ENCODE measurements at places on chromosomes 6 and 20. TPM values are rescaled to one million over a fixed set of nuclear protein-coding genes. Genes with fewer than 3 reads are reported as not detected.
A peak's percentile ranks its signal among the peaks of the same experiment; 100 is the strongest.

PROCR gene
- total RNA-seq: 7.2 TPM

GRCh38 chr6:11885159-11885558, 106.6 kb upstream of the ADTRP start:
- H3K27me3 ChIP-seq: no peaks in the 10 kb centered on the region
- DNase-seq: no peak
- no peaks in the 10 kb centered on the region for H3K36me3 ChIP-seq
- H3K4me1 ChIP-seq: no peaks in the 10 kb centered on the region
- no peak overlapping the region for H3K27ac ChIP-seq

EMILIN3 gene
- total RNA-seq: 3.7 TPM

DNA sequence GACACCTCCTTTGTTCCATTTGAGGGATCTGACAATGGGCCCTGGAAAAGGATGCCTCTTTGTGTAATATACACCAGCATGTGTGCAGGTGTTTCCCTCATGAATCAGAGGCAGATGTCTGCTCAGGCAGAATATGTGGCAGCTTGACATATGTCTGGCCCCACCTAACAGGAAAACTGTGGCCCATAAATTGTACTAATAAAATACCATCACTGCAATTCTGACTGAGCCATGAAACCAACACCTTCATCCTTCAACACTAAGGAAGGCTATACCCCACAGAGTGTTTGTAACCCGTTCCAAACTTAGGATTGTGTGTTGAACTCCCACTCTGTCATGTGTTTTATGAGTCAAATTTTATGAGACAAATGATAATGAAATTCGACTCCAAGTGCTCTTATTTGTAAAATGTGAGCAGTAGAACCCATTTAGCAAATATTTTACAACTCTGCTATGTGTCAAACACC, 22.7 kb downstream of the LAMA4 start:
- H3K4me1 ChIP-seq: peaks cover 8% of the 10 kb centered on the region
- H3K4me3 ChIP-seq: no peak overlapping the region
- H3K27me3 ChIP-seq: no peaks in the 10 kb centered on the region

GRCh38 chr20:19129976-19130612, 82.3 kb upstream of the SLC24A3 start:
- H3K27me3 ChIP-seq: no peaks in the 10 kb centered on the region
- H3K4me1 ChIP-seq: no peaks in the 10 kb centered on the region
- no peaks in the 10 kb centered on the region for H3K36me3 ChIP-seq
- DNase-seq: no peak

POM121L2 gene
- total RNA-seq: 5.1 TPM

GRCh38 chr6:108697561-108698161, 136.9 kb downstream of the FOXO3 start:
- no peaks in the 10 kb centered on the region for H3K4me1 ChIP-seq
- H3K36me3 ChIP-seq: no peaks in the 10 kb centered on the region
- DNase-seq: no peak
- H3K27me3 ChIP-seq: no peaks in the 10 kb centered on the region
- H3K4me3 ChIP-seq: no peak overlapping the region

DNA sequence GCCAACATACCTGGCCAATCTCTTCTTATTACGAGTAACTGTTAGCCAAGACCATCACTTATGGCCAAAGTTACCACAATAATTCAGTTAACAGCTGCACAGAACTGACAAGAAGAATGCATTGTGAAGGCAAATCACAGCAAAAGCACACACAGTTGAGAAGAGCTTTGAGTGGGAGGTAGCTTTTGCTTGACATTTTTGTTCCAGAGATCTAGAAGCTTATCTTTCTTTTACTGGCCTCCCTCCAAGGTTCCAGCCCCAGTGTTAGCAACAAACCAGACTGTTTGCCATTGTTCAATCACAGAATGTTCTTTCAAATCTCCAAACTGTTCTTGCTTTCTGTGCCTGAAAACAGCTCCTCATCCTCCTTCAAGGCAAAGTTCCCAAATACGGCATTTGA, 35.9 kb upstream of the IRAK1BP1 start:
- no peaks in the 10 kb centered on the region for H3K27me3 ChIP-seq
- peak; percentile 74 for DNase-seq
- peaks cover 23% of the 10 kb centered on the region for H3K4me1 ChIP-seq
- H3K4me3 ChIP-seq: no peak overlapping the region
- no peaks in the 10 kb centered on the region for H3K36me3 ChIP-seq

RBPJL gene
- total RNA-seq: 0.43 TPM

GRCh38 chr6:42441697-42442081, 10.0 kb downstream of the TRERF1 start:
- H3K36me3 ChIP-seq: no peaks in the 10 kb centered on the region
- DNase-seq: no peak
- H3K4me1 ChIP-seq: peaks cover 59% of the 10 kb centered on the region
- H3K27me3 ChIP-seq: no peaks in the 10 kb centered on the region
- peak overlapping the region; percentile 83 for H3K27ac ChIP-seq
- no peak overlapping the region for H3K4me3 ChIP-seq

TSPO2 gene
- not detected for total RNA-seq

- H3K27ac ChIP-seq: no peak overlapping the region
- no peaks in the 10 kb centered on the region for H3K4me1 ChIP-seq
- DNase-seq: no peak
- no peaks in the 10 kb centered on the region for H3K27me3 ChIP-seq
- H3K4me3 ChIP-seq: no peak overlapping the region
Measured at GRCh38 chr6:48429021-48429420, 318.0 kb upstream of the PTCHD4 start.

RPL10A gene
- total RNA-seq: 305 TPM

FAM217A gene
- total RNA-seq: 30.6 TPM

GRCh38 chr20:21548390-21549035, 34.6 kb upstream of the NKX2-2 start:
- no peaks in the 10 kb centered on the region for H3K36me3 ChIP-seq
- H3K4me3 ChIP-seq: no peak overlapping the region
- H3K27me3 ChIP-seq: no peaks in the 10 kb centered on the region
- no peak overlapping the region for H3K27ac ChIP-seq

POPDC3 gene
- total RNA-seq: 9.8 TPM

GRCh38 chr6:163836876-163837690, 422.6 kb downstream of the QKI start:
- H3K27me3 ChIP-seq: no peaks in the 10 kb centered on the region
- no peak for DNase-seq
- H3K36me3 ChIP-seq: no peaks in the 10 kb centered on the region
- H3K4me1 ChIP-seq: peaks cover 4% of the 10 kb centered on the region

- peaks cover 46% of the 10 kb centered on the region for H3K4me1 ChIP-seq
- H3K36me3 ChIP-seq: no peaks in the 10 kb centered on the region
- DNase-seq: no peak
- H3K4me3 ChIP-seq: no peak overlapping the region
Measured at GRCh38 chr20:45342855-45343531, 5.2 kb downstream of the SDC4 start.

DNA sequence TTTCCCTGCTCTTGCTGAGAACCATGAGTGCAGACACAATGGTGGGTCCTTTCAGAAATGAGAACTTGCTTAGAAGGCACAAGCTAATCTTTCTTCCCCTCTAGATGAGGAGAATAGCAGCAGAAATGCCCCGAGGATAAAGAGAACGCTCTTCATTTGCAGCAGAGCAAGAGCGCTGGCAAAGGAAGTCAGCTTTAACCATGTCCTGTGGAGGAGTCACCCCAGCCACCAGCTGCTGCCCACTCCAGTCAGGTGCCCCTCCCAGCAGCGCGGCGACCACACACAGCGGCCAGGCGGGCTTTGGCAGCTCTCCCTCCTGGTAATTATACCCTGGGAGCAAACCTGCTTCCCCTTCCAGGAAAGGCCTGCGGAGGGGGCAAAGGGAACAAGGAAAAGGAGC, 42.4 kb upstream of the EMILIN3 start:
- H3K36me3 ChIP-seq: no peaks in the 10 kb centered on the region
- H3K27ac ChIP-seq: no peak overlapping the region
- no peak overlapping the region for H3K4me3 ChIP-seq
- DNase-seq: peak; percentile 75

GRCh38 chr6:50098641-50098993, 48.9 kb upstream of the DEFB112 start:
- no peak overlapping the region for H3K27ac ChIP-seq
- H3K36me3 ChIP-seq: no peaks in the 10 kb centered on the region
- DNase-seq: no peak
- no peaks in the 10 kb centered on the region for H3K27me3 ChIP-seq
- no peak overlapping the region for H3K4me3 ChIP-seq

GRCh38 chr6:1497761-1498105, 108.4 kb downstream of the FOXF2 start:
- H3K27me3 ChIP-seq: no peaks in the 10 kb centered on the region
- peaks cover 31% of the 10 kb centered on the region for H3K4me1 ChIP-seq
- H3K4me3 ChIP-seq: no peak overlapping the region
- no peaks in the 10 kb centered on the region for H3K36me3 ChIP-seq

ID4 gene
- 130 TPM for total RNA-seq

- H3K4me1 ChIP-seq: peaks cover 44% of the 10 kb centered on the region
- peak overlapping the region; percentile 73 for H3K27ac ChIP-seq
- no peaks in the 10 kb centered on the region for H3K36me3 ChIP-seq
- no peaks in the 10 kb centered on the region for H3K27me3 ChIP-seq
- H3K4me3 ChIP-seq: no peak overlapping the region
Measured at GRCh38 chr20:41175727-41176330, 38.5 kb downstream of the PLCG1 start.

B3GAT2 gene
- 2.2 TPM for total RNA-seq

GRCh38 chr6:46867411-46867810, 54.3 kb downstream of the ADGRF5 start:
- H3K36me3 ChIP-seq: no peaks in the 10 kb centered on the region
- no peaks in the 10 kb centered on the region for H3K4me1 ChIP-seq
- no peaks in the 10 kb centered on the region for H3K27me3 ChIP-seq

DNA sequence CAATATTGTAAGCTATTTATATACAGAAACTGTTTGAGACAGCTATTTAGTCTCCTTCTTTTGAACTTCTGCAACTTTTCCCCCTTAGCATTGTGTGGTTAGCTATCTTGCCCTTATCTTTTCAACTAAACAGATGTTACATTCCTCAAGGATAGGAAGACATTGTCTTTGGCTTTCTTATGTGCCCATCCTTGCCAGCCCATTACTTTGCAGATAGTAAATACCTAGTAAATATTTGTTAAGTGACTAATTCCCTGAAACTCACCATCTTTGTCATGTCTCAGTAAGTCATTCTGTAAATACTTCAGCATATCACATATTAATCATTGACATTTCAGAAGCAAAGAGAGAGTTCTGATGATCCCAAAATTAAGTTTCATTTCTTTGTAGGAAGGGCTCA, 69.1 kb upstream of the FLRT3 start:
- H3K36me3 ChIP-seq: no peaks in the 10 kb centered on the region
- no peak overlapping the region for H3K4me3 ChIP-seq
- no peaks in the 10 kb centered on the region for H3K4me1 ChIP-seq
- H3K27me3 ChIP-seq: no peaks in the 10 kb centered on the region

- H3K27me3 ChIP-seq: no peaks in the 10 kb centered on the region
- DNase-seq: no peak
- H3K36me3 ChIP-seq: no peaks in the 10 kb centered on the region
- H3K4me3 ChIP-seq: no peak overlapping the region
- peaks cover 45% of the 10 kb centered on the region for H3K4me1 ChIP-seq
Measured at GRCh38 chr20:49422161-49422560, 60.3 kb downstream of the KCNB1 start.

RSPO3 gene
- 0.06 TPM for total RNA-seq

DNA sequence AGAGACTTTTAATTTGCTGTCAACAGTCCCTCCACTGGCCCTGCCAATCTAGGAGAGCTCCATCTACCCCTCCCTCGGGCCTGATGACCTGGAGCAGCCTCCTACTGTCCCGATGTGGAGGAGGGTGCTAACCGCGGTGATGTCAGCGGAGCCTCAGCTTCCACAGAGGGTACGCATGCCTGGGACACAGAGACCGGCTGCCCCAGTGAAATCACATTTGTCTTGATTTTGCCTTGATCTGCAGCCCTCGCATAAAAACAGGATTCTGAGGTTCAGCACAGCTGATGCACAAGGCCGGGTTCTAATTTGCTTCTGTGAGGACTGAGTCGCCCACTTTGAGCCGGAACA, 77.6 kb downstream of the STK35 start:
- DNase-seq: no peak
- H3K4me1 ChIP-seq: peaks cover 10% of the 10 kb centered on the region
- no peak overlapping the region for H3K27ac ChIP-seq
- H3K4me3 ChIP-seq: no peak overlapping the region
- H3K27me3 ChIP-seq: no peaks in the 10 kb centered on the region

GRCh38 chr6:83574783-83575182, 62.4 kb downstream of the PRSS35 start:
- H3K27ac ChIP-seq: no peak overlapping the region
- H3K4me3 ChIP-seq: no peak overlapping the region
- H3K27me3 ChIP-seq: no peaks in the 10 kb centered on the region
- no peak for DNase-seq

TRIM10 gene
- total RNA-seq: 0.25 TPM

TNFRSF21 gene
- total RNA-seq: 19.3 TPM

Measured in testis (tissue), 5 donors.